ENCODE measurements at places on chromosomes 5 and 9. TPM values are rescaled to one million over a fixed set of nuclear protein-coding genes. Genes with fewer than 3 reads are reported as not detected.

The PCDH12 gene
- 0.64 TPM for total RNA-seq

The EPB41L4B gene
- 1.7 TPM for total RNA-seq

The DPYSL3 gene
- 151 TPM for total RNA-seq

The ROR2 gene
- 79.0 TPM for total RNA-seq

The PCDHGB6 gene
- 5.7 TPM for total RNA-seq

The DAB2IP gene
- total RNA-seq, result 9.3 TPM

The DOLK gene
- total RNA-seq, result 28.2 TPM

The PRLR gene
- total RNA-seq, result 0.16 TPM

The RNF183 gene
- total RNA-seq, result not detected

The OBP2B gene
- not detected for total RNA-seq

The CAPSL gene
- not detected for total RNA-seq

The TXNDC8 gene
- total RNA-seq, result not detected

The KYAT1 gene
- 15.1 TPM for total RNA-seq

The STOML2 gene
- 195 TPM for total RNA-seq

The CORO2A gene
- total RNA-seq, result 0.32 TPM

The CNTFR gene
- total RNA-seq, result 1.1 TPM

The SHC3 gene
- 6.5 TPM for total RNA-seq

The SLCO4C1 gene
- total RNA-seq, result 0.16 TPM

The ARL14EPL gene
- total RNA-seq, result not detected

The SLC36A2 gene
- not detected for total RNA-seq

The SFXN1 gene
- 68.3 TPM for total RNA-seq

The TMEFF1 gene
- total RNA-seq, result 1.2 TPM

The EQTN gene
- total RNA-seq, result not detected

The LCP2 gene
- total RNA-seq, result under 0.01 TPM

The BNC2 gene
- total RNA-seq, result 27.3 TPM

The EIF4E1B gene
- not detected for total RNA-seq

The HEMGN gene
- total RNA-seq, result not detected

The MEIKIN gene
- not detected for total RNA-seq

The AMBP gene
- total RNA-seq, result not detected

The GABRP gene
- not detected for total RNA-seq

The CATSPER3 gene
- total RNA-seq, result not detected

The NAIF1 gene
- total RNA-seq, result 6.6 TPM

The HAVCR1 gene
- not detected for total RNA-seq

The OR1Q1 gene
- not detected for total RNA-seq

The TTC23L gene
- total RNA-seq, result not detected

The ZDHHC11B gene
- not detected for total RNA-seq

The AMACR gene
- total RNA-seq, result 12.9 TPM

The CNTRL gene
- total RNA-seq, result 5.2 TPM

The IFNA21 gene
- total RNA-seq, result not detected

The LRRC14B gene
- not detected for total RNA-seq

The DIPK1B gene
- total RNA-seq, result 3.2 TPM

The SYNPO gene
- total RNA-seq, result 15.3 TPM

The MYMK gene
- total RNA-seq, result 1.0 TPM

The FAT2 gene
- total RNA-seq, result 0.16 TPM

The TNFSF8 gene
- not detected for total RNA-seq

The PCDHGA11 gene
- 13.7 TPM for total RNA-seq

The KCNN2 gene
- total RNA-seq, result 0.96 TPM

The PCDHA5 gene
- total RNA-seq, result not detected

The S100Z gene
- not detected for total RNA-seq

The NME5 gene
- 1.7 TPM for total RNA-seq

The NUDT12 gene
- total RNA-seq, result 12.8 TPM

The TAF9 gene
- total RNA-seq, result 65.2 TPM

The LYSMD3 gene
- 13.7 TPM for total RNA-seq

The TRPM3 gene
- 0.13 TPM for total RNA-seq

The OGN gene
- total RNA-seq, result not detected

The F2RL1 gene
- total RNA-seq, result 125 TPM

The IFNK gene
- not detected for total RNA-seq

The RFX3 gene
- 13.3 TPM for total RNA-seq
